Kasumi-1 (cell line): ENCODE measurements at places on chromosomes 12 and 14.
A peak's percentile ranks its signal among the peaks of the same experiment; 100 is the strongest.

DNA sequence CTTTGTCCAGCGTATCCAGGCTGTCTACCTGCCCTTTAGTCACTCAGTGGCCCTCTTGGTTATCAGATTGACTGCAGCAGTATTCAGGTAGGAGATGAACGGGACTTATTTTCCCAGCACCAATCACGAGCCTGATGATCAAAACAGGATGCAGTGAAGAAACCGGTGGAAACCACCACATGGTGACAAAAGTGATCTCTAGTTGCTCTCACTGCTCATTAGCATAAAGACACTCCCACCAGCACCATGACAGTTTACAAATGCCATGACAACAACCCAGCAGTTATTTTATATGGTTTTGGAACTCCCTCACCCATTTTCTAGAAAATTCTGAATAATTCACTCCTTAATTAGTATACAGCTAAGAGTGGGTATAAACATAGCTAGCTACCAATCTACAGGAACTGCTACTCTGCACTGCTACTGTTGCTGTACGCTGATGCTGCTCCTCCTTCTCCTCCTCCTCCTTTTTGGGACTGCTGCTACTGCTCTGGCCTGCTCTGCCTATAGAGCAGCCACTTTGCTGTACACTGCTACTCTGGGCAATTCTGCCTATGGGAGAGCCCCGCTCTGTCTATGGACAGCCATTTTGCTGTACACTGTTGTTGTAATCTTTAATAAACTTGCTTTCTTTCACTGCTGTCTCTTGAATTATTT, 142.5 kb upstream of the SSTR1 start:
- no peak for DNase-seq

GRCh38 chr12:8499616-8500015, 13.7 kb upstream of the CLEC4D start:
- no peak for DNase-seq

GRCh38 chr12:57173089-57173488, 25.7 kb upstream of the LRP1-AS start:
- DNase-seq: peak; percentile 28

DNA sequence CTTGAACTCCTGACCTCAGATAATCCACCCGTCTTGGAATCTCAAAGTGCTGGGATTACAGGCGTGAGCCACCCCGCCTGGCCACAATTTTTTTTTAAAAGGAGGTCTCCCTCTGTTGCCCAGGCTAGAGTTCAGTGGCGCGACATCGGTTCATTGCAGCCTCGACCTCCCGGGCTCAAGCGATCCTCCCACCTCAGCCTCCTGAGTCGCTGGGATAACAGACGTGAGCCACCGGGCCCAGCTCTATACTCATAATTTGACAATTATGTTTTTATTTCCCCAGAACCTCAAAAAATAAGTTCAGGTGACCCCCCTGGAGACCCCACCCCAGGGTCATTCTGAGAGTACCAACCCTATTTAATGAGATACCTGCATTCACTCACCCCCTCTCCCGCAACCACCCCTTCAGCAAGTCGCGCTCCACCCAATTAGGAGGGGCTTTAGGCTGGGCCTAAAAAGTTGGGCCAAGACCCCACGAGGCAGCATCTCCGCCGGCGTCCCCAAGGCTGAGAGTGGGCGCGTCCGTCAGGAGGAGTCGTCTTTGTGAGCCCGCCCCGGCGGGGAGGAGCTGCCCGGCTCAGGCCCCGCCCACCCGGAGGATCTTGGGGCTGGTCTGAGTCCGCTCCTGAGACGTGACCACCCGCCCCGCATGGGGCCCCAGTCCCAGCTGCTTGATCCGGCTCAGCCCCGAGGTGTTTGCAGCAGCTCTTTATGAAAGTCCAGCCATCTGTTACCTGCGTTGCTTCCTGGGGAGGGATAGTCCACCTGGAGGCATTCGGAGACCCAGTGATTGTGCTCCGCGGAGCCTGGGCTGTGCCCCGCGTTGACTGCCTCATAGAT, at the start of gene ANKRD33:
Gene ANKRD33 (plus strand): TSS at position 628 of the 840 bp plus-strand sequence. CDS start 84 bp downstream, at position 712.
- no peak for DNase-seq

DNA sequence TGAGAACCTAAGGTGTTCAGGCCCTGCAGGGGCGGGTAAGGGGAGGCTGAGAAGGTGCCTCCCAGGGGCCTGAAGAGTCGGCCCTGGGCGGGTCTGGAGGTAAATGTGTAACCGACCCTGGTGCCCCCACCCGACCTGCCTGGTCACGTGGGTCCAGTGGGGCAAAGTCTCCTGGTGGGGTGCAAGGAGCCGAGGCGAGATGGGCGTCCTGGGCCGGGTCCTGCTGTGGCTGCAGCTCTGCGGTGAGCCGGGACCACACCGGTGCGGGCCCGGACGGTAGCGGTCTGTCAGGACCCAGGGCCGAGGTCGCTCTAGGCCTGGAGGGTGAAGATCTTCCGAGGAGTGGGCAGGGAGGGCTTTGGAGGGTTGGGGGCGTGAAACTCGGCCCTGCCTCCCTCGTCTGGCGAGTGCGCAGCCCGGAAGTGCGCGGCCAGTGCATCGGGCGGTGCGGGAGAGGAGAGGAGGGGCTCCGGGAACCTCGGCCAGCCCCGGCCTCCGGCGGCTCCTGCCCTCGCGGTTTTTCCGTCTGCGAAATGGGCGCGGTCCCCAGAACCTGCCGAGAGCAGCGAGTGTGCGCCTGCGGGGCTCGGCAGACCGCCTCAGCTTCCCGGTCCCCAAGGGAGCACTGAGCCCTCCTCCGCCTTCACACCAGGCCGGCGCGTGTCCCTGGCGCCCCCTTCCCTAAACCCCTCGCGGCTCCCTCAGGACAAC, at the start of gene AMN:
Gene AMN (plus strand): TSS at position 174 of the 711 bp plus-strand sequence. CDS start 26 bp downstream, at position 200.
- no peak for DNase-seq

GRCh38 chr14:61532763-61533162, 162.6 kb upstream of the HIF1A start:
- no peak for DNase-seq

DNA sequence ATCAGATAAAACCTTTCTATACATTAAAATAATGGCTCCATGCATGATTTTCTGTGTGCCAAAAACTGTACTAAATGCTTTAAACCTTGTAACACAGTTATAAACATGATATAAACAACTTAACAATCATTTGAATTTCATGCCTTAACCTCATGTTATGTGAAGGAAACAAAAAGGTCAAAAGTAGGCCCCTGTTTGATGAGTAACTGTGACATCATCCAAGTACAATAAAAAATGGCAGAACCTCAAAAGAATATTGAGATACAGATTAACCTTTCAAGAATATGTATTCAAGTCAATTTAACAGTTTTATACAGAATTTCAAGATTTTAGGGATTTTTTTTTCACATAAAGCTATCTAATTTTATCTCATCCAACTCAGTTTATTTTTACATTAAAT, 310.7 kb upstream of the DCN start:
- no peak for DNase-seq

- no peak for DNase-seq
Observed at GRCh38 chr14:89013698-89014568, 189.5 kb downstream of the TTC8 start.

- DNase-seq: no peak
Observed at GRCh38 chr12:75825686-75826085, 205.9 kb downstream of the PHLDA1 start.

DNA sequence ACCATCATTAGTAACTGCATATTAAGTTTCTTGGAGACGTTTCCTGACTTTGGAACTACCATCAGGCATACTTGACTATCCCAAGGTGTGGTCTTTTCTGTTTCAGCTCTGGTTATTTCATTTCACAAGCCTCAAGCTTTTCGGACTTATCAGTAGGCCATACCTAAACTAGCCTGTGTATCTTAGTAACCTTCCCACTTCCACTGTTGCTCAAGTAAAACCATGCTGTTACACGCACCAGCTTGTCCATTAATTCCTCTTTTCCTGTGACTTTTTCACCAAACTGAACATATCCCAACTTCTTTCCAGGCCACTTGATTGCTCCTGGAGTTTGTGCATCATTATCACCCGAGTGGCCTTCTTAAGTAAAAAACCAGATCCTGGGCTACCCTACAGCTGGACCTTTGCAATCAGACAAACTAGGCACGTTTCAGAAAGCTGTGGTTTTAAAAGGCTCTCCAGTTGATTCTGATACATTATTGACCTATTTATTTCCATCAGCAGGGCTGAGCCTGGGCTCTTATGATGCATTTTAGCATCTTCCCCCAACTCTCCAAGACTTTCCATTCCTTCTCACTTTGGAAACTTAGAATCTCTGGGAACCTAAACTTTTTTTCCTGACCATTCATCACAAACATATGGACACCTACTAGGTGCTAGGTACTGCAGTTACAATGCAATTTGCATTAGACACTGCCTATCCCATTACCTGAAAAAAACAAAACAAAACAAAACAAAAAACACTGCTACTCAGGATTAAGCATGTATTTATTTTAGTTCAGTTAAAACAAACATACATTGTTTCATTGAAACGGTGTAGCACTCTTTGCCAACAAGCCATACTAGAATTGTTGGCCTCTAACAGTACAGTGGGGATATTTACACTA, 14.9 kb downstream of the SLC38A2 start:
- no peak for DNase-seq

- peak; percentile 55 for DNase-seq
Observed at GRCh38 chr14:93959239-93960107, 16.9 kb downstream of the ASB2 start.

DNA sequence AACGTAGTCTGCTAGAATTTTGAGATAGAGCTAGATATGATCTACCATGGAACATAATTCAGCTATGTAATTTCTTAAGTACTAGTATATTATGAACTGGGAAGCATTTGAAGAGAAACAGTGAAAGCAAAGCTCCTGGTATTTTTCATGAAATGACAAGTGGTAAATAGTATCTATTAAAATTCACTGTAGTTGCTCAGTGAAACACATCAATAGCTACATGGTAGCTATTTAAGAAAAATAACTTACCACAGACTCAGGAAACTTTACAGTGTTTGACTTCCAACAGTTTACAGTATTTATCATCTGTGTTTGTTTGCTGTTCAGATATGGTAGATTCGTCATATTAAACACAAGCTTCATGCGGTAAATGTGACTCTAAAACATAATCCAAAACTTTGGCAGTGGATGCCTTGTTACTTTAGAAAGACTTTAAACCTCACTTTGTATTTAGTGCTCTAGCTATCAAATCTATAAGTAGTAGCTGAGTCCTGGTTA, 25.2 kb downstream of the WNK1 start:
- no peak for DNase-seq

DNA sequence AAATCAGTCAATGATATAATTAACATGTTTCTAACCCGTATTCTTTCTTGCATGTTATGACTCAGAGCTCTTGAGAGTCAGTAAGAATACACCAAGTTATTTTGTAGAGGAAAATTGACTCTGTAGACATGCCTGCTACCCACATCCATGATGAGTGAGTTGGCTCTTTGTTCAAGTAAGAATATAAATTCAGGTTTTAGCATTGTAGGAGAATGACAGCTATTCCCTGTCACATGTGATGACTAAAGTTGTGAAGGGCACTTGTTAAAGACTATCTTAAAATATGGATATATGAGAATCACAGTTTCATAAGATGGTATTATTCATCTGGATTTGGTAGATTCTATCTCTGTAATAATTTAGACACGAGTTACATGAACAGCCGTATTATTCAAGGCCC, 209.1 kb downstream of the CCDC59 start:
- DNase-seq: no peak

DNA sequence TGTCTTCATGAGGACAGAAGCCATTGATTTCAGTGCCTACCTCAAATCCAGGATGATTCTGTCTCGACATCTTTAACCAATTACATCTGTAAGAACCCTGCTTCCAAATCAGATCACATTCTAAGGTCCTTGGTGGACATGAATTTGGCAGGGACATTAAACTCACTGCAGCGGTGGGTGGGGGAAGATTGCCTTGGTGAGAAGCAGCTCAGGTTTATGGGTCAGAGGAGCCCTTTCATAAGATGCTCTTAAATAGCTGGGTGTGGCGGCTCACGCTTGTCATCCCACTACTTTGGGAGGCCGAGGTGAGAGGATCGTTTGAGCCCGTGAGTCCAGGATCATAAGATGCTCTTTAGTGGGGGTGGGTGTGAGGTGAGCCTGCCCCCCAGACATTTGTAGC, 42.9 kb downstream of the ELK3 start:
- DNase-seq: no peak

DNA sequence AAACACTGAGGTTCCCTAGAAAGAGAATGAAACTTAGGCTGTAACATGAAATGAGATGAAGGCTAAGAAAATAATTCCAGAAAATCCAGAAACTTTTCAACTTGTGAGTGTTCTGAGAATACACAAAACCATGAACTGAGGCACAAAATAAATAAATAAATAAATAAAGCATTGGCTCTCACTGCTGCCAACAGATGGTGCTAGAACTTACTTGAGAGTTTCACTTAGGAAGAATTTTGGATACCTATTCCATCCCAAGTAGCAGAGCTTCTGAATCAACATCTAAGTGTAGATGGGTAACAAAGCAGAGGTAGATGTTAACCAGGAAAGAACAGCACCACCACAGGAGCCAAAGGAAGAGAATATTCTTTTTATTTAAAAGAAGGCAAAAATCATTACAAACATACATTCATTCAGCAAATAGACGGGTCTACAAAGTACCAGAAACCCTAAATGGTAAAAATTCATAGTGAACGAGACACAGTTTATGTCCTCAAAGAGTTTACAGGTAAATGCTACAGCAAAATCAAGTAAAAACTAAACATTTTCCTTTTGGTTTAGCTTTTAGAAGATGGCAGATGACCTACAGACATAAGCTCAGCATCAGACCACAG, 16.7 kb downstream of the EPS8 start:
- DNase-seq: peak; percentile 2

- no peak for DNase-seq
Observed at GRCh38 chr12:66753810-66754209, 74.9 kb upstream of the GRIP1 start.

- no peak for DNase-seq
Observed at GRCh38 chr12:50929831-50930230, 22.5 kb upstream of the HIGD1C start.

- no peak for DNase-seq
Observed at GRCh38 chr12:29245246-29245645, 96.2 kb downstream of the FAR2 start.

DNA sequence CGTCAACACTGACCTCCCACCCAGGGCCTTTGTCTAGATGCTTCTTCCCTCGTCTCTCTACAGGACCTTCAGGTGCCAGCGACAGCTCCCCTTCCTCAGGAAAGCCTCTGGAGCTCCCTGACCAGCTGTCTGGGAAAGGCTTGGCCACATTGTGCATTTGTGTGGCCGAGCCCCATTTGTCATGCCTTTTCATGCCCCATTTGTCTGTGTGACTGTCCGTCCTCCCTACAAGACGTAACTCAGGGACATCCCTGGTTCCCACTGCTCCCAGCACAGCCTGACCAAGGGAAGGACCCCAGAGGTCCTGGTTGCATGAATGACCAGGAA, 23.8 kb downstream of the ZFYVE21 start:
- DNase-seq: no peak
